Parietal lobe (tissue), 2 donors: ENCODE measurements at places on chromosomes 2 and 18. TPM values are rescaled to one million over a fixed set of nuclear protein-coding genes. Genes with fewer than 3 reads are reported as not detected.

ATP6V1C2 gene
- total RNA-seq, result 2.8 TPM

TRIM43 gene
- not detected for total RNA-seq

FRZB gene
- total RNA-seq, result 14.1 TPM

GRHL1 gene
- total RNA-seq, result 5.9 TPM

MC5R gene
- 5.0 TPM for total RNA-seq

LRATD1 gene
- total RNA-seq, result 35.1 TPM

FTCDNL1 gene
- total RNA-seq, result 3.1 TPM

ELOA2 gene
- not detected for total RNA-seq

CYRIA gene
- 199 TPM for total RNA-seq

PLCD4 gene
- 2.2 TPM for total RNA-seq

FBXO48 gene
- total RNA-seq, result 0.94 TPM

PAX3 gene
- total RNA-seq, result not detected

NETO1 gene
- 44.1 TPM for total RNA-seq

IL36RN gene
- not detected for total RNA-seq

PRSS56 gene
- not detected for total RNA-seq

EDAR gene
- not detected for total RNA-seq
